Umbilical cord (tissue), 2 donors: ENCODE measurements at places on chromosomes 4 and X. TPM values are rescaled to one million over a fixed set of nuclear protein-coding genes. Genes with fewer than 3 reads are reported as not detected.

DNA sequence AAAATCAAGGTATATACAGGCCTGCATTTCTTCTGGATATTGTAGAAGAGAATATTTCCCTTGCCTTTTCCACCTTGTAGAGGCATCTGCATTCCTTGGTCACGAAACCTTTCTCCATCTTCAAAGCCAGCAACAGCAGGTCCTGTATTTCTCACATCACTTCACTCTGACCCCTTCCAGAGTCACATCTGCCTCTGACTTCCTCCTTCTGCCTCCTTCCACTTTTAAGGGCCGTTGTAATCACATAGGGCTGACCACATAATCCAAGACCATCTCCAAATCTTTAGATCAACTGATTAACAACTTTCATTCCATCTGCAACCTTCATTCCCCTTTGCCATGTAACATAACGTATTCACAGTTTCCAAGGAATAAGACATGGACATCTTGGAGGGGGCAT lies 38.3 kb upstream of the NDP start:
- DNase-seq = no peak

The CLDN34 gene
- total RNA-seq = not detected

The EGFL6 gene
- 95.3 TPM for total RNA-seq

DNA sequence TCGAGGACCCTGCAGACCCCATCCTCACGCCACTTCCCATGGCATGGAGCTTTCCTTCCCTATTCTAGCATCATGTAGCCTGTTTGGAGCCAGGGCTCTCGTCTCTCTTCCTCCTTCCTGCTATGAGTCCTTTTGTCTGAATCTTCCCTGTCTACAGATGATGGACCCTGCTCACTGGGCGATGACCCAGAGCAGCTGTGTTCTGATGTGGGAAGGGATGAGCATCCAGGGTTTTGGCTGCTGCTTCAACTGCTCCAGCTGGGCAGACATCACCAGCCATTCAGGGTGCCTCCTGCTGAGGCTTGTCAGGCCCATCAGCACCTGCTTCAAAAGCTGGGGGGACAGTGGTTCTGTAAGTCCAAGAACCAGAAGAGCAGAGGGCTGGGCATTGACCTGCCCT lies 3.2 kb upstream of the CCKAR start:
- no peak for DNase-seq

DNA sequence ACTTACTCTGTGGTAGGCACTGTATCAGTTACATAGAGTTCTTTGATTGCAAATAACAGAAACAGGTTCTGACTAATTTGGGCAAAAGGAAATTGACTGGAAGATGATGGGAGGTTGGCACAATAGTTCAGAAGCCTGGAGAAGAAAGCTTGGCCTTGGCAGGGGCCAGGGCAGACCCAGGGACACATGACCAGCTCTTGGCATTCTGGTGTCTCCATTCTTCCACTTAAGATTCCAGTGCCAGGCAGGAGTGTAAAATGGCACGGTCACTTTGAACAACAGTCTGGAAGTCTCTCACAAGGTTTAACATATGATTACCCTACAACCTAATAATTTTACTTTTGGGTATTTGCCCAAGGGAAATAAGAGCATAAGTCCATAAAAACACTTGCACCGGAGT lies 175.9 kb downstream of the BCOR start:
- DNase-seq = no peak

DNA sequence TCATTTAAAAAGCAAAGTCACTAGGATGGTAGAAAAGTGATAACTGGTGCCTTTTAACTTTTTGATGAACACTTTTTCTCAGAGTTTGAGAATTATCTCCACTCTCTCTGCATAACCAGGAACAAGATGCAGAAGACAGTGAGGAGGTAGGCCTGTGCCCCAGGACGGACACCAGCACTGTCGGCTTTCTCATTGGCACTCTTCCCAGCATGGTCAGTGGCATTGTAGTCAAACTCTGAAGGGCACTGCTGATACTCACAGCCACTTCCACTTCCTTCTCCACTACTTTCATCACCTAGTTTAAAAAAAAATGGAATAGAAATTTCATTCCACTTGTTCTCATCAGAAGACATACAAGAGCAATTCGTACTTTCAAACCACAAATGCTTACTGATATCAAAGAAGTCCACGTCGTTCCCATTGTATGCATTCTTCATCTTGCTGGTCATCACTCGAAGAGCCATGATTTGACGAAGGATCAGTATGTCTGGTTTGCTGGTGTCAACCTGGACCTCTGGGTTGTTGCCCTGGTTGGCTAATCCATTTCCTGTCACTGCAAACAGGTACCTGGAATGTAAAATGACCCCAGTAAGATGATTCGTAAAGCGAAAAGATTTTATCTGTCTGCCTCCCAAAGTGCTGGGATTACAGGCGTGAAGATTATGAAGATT lies 84.8 kb upstream of the TFDP3 start:
- DNase-seq = no peak

DNA sequence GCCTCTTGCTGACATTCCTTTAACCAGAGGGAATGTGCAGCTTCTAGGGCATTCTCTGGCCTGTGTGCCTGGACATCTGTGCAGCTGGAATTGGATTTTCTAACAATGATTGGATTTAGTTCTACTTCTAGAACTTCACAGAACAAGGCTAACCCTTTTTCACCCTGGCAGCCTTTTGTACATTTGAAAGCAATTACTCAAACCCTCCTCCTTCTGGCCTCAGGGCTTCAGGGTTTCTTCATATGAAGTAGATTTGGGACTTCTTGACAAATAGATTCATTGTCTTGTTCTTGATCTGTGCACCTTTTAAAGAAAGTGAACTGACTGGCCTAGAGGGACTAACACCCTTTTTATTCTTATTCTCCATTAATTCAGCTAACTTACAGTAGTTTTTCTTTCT lies 30.1 kb downstream of the SPATA18 start:
- no peak for DNase-seq
